ENCODE measurements at places on chromosomes 2 and 18. TPM values are rescaled to one million over a fixed set of nuclear protein-coding genes. Genes with fewer than 3 reads are reported as not detected.

GRCh38 chr2:196160101-196160500, 11.3 kb downstream of the STK17B start:
- DNase-seq, result no peak

The ANKRD62 gene
- not detected for total RNA-seq

The KCNIP3 gene
- total RNA-seq, result 4.9 TPM

The BUB1 gene
- 6.9 TPM for total RNA-seq

DNA sequence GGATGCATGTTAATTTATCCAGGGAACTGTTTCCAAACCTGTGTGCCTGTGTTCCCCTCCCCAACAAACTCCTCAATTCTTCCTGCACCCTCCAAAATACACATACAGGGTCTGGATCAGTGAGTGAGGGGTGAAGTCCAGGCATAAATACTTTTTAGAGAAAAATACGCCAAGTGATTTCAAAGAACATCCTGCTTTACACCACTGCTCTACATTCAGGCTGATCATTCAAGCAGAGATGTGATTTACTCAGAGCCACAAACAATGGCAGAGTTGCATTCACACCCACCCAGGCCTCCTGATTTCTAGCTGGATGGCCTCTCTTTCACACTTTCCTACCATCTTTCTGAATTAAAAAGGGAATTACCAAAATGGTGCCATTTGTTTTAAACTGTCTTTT, 289.5 kb upstream of the SLC14A2 start:
- no peak for DNase-seq

- DNase-seq, result no peak
Observed at GRCh38 chr18:59278793-59279192, 5.5 kb upstream of the RAX start.

DNA sequence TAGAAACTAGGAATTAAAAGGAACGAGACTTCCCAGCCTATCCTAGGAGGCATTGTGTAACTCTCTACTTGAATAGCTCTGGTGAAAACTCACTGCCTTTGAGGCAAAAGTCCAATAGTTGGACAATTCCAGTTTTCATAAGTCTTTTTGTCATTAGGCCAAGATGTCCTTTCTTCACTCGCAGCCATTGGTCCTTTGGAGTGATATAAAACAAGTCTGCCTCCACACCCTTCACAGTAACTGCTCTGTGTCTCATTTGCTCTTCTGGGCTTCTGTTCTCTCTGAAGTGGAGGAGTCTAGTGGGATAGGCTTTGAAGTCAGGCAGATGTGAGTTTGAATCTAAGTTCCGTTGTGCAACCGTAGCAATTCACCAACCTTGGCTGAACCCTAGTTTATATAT, 28.2 kb downstream of the ANTXR1 start:
- DNase-seq, result no peak

The ARHGAP25 gene
- 1.2 TPM for total RNA-seq

DNA sequence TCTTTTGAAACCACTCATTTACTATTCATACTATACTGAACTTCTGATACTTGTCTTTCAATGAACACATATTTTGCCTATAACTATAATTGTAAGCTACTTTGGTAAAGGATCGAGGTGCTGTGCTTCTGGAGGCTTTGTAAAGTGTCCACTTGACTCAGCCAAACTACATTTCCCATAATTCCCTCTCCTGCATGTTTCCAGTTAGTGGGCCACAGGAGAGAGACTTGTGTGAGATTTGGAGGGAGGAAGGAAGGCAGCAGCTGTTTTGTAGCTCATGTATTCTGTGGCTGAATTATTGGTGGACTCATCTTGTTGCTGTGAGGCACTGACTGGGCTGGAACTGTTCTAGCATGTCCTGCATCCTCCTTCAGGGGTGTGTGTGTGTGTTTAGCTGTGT, 328.8 kb downstream of the ARL6IP6 start:
- no peak for DNase-seq

- no peak for DNase-seq
Observed at GRCh38 chr2:133194777-133195335, 373.4 kb downstream of the NCKAP5 start.

DNA sequence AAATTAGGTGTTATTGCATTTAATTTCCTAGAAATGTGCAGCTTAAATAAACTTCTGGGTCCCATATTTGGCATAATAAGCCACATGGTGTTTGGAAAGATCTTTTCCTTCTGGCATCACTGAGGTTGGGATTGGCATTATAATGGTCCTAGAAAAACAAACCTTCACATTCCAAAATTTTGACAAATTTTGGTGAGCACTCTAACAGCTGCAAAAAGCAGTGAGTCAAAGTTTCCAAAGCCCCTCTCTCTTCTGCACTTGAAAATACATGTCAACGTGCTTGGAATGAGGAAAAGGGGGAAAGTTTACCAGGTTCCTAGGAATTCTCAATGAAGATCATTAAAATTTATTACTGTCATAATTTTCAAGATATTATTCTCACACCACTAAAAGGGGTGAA, 77.8 kb upstream of the STK17B start:
- DNase-seq, result no peak

The PTPRN gene
- total RNA-seq, result 24.5 TPM

DNA sequence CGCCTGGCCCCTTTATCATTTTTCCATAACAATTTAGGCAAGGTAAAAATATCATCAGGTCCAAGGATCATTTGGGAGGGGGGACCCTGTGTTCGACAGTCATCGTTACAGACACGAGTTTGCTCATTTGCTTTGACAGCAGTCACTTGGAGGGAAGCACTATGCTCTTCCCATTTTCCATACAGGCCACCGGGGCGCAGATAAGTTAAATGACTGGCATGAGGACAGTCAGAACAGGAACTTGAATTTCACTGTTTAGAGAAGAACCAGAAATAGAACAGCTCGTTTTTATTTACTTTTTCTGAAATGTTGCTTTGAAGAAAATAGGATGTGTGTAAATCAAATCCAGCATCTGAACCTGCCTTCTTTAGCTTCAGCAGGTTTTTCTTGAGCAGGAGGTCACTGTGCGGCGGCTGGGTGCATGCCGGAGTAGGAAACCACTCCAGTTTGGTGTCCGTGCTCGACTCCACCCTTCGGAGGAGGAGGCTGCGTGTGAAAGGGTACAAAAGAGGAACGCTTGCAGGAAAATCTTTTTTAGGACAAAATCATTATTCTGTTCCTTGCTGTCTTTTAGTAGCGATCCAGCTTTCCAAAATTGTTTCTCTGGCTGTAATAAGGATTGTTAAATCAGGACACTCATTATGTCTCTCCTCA, 15.2 kb downstream of the NPAS2 start:
- no peak for DNase-seq

- no peak for DNase-seq
Observed at GRCh38 chr18:56276466-56276865, 361.9 kb downstream of the TXNL1 start.

DNA sequence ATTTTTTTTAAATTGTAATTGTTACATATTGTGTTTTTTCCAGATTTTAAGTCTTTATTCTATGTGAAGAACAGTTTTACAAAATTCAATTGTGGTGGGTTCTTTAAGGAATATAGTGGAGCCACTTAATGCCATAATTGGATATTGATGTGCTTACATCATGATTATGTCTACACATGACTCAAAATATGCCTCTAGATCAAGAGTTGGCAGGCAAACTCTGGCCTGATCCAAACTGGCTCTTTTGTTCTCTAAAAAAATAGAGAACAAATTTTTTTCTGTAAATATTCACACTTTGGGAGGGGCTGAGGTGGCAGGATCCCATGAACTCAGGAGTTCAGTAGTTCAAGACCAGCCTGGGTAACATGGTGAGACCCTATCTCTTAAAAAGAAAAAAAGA, 8.3 kb downstream of the EHBP1 start:
- DNase-seq, result no peak

The SLC19A3 gene
- total RNA-seq, result 2.0 TPM

The AQP12B gene
- not detected for total RNA-seq

The SCYGR4 gene
- total RNA-seq, result not detected

DNA sequence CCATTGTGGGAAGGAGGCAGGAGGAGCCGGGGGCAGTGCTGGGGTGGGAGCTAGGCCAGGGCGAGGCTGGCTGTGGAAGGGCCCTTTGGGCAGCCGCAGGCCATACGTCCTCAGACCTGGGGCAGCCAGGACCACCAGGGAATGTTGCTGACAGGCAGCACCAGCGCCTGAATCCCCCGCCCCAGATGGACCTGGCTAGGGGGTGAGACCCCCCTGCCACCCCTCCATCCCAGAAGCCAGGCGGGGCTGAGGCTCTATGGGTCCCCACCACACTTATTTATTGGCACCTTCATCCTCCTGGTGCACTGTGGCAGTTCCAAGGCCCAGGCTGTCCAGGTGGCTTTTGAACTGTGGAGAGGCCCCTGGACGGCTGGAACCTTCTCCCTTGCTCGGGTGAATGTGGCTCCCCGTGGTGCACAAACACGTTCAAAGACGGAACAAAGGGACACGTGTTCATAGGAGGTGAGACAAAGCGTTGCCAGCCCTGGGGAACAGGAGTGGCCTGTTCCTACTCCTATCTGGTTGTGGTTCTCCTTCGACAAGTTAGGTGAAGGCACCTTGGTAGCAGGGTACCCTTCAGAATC, 35.1 kb downstream of the RAMP1 start:
- DNase-seq, result no peak

DNA sequence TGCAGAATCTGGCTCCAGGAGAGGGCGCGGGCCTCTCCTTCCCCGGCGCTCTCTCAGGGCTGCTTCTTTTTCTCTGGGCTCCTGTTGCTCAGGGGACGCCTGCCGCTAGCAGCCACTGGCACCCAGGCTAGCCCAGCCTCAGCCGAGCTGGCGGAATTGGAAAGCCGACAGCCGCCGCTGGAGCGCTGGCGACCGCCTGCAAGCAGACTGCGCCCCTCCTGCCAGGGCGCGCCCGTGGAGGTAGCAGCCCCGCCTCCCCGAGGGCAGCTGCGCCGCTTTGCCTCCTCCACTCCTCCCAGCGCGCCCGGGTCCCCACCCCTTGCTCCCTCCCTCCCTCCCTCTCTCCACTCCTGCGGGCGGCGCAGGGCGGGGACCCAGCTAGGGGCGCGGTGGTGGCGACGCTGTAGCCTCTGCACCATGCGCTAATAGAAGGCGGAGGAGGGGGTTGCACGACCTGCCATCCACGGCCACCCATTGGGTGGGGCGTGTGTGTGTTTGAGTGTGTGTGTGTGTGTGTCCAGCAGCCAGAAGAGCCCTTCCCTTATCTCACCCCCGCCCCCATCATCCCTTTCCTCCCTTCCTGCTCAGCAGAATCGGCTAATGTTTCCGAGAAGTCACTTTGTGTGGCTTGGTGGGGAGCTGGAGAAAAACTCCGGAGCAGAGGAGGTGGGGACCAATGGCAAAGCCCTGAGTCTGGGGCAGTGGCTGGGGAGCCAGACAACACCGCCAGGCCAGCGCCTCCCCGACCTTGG, at the start of gene SCN9A:
Gene SCN9A, minus strand, starts transcription at position 209 of the 752 bp plus-strand sequence. CDS start 64,188 bp downstream, outside the sequence.
- peak; percentile 53 for DNase-seq

- DNase-seq, result no peak
Observed at GRCh38 chr18:60846396-60846795, 473.8 kb upstream of the MC4R start.

- no peak for DNase-seq
Observed at GRCh38 chr2:120452945-120453634, 107.2 kb downstream of the INHBB start.

GRCh38 chr2:70898363-70899240, 37.1 kb upstream of the ATP6V1B1 start:
- DNase-seq, result no peak

GRCh38 chr2:45823723-45824206, 172.3 kb downstream of the PRKCE start:
- DNase-seq, result peak; percentile 42

DNA sequence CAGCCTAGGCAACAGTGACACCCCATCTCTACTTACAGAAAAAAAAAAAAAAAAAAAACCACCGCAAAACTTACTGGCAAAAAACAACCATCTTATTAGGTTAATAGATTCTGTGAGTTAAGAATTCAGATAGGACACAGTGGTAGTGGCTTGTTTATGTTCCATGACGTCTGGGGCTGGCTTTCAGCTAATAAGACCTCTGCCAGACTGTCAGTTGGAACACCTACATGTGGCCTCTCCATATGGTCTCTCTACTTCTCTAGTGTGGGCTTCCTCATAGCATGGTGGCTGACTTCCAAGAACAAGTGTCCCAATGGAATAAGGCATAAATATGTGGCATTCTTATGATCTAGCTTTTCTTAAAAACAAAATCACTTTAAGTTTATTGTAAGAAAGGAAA, 94.0 kb upstream of the OTX1 start:
- DNase-seq, result no peak

DNA sequence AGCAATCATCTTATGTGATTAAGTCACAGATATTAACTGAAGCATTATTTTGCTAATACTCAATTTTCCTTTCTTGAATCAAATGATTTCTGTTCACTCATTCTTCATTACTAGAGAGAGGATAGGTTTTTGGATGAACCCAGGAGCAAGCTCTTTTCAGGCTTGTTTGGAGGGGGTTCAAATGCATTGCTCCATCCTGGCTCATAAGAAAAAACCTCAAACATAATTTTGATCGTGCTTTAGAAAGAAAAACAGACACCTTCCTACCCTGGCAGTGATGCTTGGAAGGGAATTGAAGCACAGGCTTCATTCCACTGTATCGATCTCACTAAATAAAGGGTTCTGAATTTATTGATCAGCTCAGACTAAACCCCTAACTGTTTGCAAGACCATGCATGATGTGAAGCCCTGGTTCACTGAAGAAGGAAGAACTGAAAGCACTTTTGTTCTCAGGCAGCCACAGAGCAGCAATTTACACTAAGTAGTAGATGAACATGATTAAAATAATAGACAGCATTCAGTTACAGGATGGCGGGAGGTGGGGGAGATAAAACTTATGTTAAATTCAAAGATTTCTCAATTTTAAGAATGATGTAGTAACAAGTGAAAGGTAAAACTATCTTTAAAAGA, 53.4 kb downstream of the CDH2 start:
- no peak for DNase-seq

- no peak for DNase-seq
Observed at GRCh38 chr2:155062250-155062921, 363.9 kb downstream of the KCNJ3 start.

DNA sequence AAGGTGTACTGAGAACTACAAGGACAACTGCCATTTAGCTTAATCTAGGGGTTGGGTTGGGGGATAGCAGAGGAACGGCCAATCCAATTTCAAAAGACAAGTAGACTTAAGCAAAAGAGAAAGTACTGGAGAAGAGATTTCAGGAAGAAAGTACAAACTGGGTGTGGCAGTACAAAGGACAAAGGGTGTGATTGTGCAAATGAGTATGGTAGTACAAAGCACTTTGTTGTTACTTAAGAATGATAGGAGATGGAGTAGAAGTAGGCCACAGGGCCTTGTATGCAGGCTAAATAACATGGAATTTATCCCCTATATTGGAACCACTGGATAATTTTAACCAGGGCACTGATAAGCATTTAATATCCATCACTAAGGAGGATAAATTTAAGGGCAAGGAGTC, 4.7 kb upstream of the ORC2 start:
- DNase-seq, result no peak

DNA sequence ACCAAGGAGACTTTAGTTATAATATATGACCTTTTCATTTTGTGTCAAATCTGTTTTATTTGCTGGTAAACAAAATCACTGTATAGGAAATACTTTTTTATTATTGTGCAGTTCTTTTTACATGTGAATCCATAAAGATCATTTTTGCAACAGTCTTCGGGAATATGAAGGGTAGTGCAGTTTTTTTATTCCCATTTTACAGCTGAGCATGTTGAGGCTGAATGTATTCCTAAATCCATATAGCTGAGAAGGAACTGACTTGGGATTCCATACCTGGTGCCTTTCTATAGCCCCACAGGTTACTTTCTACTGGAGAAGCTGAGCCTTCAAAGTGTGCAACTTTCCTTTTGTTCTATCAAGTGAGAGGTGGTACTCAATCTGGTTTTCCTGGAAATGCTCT, 29.6 kb downstream of the RHOB start:
- no peak for DNase-seq

The TMEM198 gene
- 14.7 TPM for total RNA-seq

The TACR1 gene
- 1.2 TPM for total RNA-seq

GRCh38 chr2:238927746-238928519, 80.0 kb downstream of the TWIST2 start:
- no peak for DNase-seq

All from frontal cortex (tissue), 4 donors.